Left renal pelvis (tissue), 4 donors: ENCODE measurements at places on chromosomes 6 and 20.

GRCh38 chr20:5061213-5061612 lies 58.5 kb downstream of the PCNA start:
- no peak for DNase-seq

DNA sequence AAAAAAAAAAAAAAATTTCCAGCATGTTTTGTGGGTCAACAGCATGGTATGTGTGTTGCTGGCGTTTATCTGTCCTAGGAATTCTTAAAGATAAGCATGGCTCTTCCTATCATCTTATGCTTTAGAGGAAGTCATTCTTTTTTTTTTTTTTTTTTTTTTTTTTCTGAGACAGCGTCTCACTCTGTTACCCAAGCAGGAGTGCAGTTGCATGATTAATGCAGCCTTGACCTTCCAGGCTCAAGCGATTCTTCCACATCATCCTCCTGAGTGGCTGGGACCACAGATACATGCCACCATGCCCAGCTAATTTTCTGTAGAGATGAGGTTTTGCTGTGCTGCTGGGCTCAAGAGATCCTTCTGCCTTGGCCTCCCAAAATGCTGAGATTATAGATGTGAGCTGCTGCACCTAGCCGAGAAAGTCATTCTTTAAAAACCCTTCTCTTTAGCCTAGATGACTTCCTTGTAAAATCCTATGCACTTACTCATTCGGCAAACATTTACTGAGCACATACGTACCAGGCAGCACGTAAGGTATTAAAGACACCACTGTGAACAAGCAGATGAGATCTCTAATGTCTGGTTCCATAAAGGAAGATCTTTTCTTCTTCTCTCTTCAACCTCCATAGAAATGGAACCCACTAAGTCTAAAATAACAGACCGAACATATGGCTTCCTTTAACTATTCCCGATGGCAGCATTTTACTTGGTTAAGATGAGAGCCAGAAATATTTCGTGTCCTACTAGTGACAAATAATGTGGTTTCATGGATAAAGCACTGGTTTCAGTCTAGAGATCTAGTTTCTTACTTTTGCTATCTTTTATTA lies 122.4 kb downstream of the RIN2 start:
- no peak for DNase-seq

DNA sequence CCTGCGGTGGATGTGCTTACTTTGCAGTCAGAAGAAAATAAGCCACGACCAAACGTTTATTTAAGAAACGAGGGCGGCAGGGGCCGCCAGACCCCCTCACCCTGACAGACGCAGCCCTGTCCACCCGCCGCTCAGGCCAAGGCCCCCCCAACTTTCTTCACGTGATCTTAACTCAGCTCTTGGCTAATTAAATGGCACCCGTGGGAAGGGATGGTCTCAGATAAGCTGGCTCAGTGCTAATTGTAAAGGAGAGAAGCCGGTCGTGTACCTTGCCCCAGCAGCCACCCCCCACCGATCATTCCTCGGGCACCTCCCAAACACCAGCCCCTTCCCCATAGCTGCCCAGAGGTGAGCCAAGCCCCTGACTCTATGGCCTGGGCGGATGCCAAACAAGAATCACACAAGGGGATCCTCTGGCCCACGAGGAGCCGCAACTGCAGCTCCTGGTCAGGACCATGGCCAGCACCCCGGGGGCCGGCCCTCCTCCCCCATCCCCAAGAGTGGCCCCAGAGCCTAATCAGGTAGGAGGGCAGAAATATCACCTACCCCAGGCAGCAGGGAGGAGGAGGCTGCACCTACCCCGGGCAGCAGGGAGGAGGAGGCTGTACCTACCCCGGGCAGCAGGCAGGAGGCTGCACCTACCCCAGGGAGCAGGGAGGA lies 11.2 kb downstream of the KCNQ2 start:
- DNase-seq: no peak

GRCh38 chr20:16096756-16097326 lies 476.4 kb downstream of the KIF16B start:
- no peak for DNase-seq

GRCh38 chr6:68252632-68253031 lies 382.4 kb upstream of the ADGRB3 start:
- DNase-seq: no peak

DNA sequence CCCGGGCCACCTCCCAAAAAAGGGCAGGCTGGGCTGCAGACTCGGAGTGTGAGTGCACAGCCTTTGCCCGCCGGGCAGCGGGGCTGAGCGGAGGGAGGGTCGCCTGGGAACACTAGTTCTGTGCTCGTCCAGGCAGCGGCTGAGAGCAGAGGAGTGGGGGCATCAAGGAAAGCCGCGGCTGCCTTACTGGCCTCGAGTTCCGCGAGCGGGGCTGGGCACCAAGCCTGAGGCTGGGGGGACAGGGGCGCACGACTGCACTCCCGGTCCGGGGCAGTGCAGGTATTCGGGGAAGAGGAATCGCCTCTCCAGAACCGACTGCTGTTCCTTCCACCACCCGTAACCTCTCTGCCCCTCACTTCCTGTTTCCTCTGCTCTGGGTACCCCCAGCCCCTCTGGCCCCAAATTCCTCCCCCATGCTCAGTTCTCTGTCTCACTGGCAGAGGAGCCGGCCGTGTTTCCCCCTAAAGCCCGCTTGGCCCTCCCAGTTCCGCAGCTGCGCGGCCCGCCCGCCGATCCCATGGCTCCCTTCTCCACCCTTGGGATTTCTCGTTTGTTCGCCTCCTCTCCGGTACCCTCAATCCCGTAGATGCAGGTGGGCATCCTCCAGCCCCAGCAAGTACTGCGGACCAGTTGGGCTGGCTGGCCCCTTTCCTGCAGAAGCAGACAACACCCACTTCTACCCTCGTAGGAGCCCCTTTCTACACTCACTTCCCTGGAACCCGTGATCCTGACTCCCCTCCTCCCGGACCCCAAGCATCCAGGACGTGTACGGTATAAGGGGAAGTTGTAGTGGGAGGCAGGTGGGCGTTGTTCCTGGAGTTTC lies 5.1 kb downstream of the RING1 start:
- DNase-seq: no peak

DNA sequence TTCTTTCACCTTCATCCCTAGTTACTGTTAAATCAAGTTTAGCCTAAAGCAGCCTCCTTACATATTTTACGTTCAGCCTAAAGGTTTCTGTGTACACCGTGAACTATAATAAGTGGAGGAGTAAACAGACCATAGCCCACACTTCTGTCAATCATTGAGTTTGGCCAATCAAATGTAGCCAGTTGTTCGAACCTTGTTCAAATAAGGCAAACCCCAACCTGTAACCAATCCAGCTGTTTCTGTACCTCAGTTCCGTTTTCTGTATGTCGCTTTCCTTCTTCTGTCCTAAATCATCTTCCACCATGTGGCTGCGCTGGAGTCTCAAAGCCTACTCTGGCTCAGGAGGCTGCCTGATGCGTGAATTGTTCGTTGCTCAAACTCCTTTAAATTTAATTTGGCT lies 1.8 kb upstream of the FBXO30 start:
- DNase-seq: no peak

DNA sequence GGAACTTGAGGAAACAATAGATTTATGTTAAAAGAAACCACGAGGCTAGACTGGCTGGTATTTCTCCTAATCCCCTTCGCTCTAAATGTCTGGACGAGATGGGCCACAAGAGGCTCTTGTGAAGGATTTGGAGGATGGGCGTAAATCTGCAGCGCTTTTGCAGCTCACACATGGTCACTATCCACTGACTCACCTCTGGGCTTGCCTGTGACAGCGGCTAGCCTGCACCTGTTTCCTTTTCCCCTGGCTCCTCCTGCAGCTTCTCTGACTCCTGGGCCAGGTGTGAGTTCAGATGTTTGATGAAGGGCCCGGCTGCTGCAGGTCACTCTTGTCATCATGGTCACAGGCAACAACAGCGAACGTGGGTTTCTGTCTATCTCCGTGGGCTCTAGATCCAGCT lies 629.4 kb downstream of the CBLN4 start:
- DNase-seq: no peak

DNA sequence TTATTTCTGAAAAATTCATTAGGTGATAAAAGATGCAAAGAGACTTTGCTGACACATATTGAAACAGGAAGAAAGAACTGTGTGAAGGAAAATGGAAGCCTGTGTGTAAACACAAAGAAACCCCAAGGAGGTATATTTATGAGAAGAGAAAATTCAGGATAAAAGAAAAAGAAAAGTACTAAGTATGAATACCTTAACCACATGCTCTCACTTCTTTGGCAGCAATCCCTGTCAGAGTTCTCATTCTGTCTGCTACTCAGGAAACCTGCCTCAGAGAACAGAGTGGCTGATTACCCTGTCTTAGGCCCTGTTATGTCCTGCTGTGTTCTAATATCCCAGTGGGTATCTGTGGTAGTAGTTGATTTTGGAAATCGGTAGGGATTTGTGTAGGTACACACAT lies 457.9 kb downstream of the TBC1D32 start:
- DNase-seq: no peak

- no peak for DNase-seq
Observed at GRCh38 chr6:67956352-67956751, 678.7 kb upstream of the ADGRB3 start.

DNA sequence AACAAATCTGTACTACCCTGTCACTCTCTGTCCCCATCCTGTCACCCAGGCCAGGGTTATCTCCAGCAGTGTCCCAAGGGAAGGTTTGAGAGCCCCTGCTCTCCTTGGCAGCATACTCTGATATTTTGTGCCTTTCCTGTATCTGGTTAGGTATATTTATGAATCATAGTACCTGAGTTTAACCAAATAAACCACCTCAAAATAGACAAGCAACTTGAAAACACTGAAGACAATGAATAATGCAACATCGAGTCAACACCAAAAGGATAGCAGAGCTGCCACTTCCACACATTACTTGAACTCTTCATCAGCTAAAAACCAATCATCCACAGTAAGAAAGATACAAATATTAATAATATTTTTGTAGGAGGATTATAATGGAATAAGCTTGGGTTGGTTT lies 142.6 kb upstream of the TAB2 start:
- no peak for DNase-seq

DNA sequence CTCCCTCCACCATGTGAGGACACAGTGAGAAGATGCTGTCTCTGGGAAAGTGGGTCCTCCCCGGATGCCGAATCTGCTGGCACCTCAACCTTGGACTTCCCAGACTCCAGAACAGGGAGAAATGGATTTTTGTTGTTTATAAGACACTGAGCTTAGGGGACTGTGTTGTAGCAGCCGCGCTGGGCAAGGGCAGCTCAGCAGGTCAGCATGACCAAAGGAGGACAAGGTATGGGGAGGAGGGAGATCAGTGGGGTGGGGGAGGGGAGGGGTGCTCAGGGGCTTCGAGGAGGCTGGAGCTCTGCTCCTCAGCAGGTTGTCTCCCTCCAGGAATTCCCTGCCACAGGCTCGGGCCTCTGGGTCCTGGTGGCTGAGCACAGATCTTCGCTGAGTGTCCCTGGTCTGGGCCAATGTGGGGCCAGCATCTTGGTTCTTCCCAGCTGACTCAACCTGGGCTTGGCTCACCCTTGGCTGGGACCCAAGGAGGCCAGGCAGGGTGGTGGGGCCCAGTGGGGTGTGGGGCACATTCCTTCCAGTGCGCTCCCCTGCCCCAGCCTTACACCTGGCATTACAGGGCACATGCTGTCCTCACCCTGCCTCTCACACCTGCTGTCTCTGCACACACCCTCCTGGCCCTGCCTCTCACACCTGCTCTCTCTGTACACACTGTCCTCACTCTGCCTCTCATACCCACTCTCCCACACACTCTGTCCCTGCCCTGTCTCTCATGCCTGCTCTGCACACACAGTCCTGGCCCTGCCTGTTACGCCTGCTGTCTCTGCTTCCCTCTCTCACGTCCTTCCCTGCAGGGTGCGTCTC lies 107.3 kb downstream of the SYCP2 start:
- DNase-seq: no peak

DNA sequence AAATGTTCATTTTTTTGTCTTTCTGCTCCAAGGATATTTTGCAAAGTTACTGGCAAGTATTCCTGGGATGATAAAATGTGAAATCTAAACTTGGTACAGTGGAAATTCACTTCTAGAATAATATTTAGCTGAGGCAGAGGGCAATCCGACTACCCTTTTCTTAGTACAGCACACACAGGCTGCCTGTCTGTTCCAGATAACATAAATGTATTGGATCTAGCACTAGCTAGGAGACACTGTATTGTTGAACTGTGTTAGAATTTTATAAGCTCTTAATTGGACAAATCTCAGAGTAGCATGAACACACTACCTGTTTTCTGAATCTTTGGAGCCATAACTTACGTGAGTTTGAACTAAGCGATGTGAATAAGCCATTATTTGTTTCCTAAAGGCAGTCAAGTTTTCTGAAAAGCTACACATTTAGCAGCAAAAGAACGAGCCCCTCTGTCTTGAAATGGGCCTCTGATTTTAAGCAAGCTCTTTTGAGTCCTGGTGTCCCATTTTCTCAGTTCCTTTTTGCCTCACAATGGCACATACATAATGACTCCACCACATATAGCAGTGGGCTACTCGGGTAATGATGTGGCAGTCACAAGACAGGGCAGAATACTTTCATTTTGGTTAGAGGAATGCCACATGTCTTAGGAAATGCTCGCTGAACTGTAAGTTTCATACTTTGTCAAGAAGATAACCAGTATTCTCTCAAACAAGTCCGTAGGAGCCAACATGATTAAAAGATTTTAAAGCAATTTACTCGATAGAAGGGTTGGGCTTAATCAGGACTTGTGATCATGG lies 116.5 kb upstream of the ESR1 start:
- no peak for DNase-seq
